ENCODE measurements at places on chromosomes 12 and 14.

GRCh38 chr12:89781156-89781555, 72.5 kb upstream of the ATP2B1 start:
- no peak for DNase-seq

GRCh38 chr12:132664206-132665148, 22.7 kb downstream of the POLE start:
- no peak for DNase-seq

- no peak for DNase-seq
Measured at GRCh38 chr12:64745980-64746379, 13.2 kb downstream of the GNS start.

DNA sequence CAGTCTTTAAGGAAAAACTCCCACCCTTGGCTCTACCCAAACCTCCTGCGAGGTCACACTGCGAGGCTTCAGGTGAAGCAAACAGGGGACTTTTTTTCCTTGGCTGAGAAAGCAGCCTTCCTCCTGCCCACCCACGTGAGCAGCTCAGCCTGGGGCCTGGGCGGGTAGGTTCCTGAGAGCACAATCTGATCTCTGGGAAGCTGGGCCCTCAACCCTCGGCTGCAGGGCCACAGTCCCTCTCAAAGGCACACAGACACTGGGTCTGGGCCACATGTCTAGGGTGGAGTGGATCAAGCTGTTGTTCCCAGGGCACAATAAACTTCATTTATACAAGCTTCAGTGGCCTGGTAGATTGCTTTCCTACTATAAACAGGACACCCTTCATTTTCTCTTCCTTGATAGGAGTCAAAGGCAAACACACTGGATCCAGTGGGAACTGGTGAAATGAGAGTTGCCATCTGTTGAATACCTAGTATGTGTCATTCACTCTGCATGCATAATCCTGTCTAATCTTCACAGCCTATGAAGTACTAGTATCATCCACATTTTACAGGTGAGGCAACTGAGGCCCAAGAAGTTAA, 41.3 kb upstream of the PNMA1 start:
- no peak for DNase-seq

GRCh38 chr12:51970904-51971646, 19.6 kb downstream of the ACVR1B start:
- DNase-seq = no peak

DNA sequence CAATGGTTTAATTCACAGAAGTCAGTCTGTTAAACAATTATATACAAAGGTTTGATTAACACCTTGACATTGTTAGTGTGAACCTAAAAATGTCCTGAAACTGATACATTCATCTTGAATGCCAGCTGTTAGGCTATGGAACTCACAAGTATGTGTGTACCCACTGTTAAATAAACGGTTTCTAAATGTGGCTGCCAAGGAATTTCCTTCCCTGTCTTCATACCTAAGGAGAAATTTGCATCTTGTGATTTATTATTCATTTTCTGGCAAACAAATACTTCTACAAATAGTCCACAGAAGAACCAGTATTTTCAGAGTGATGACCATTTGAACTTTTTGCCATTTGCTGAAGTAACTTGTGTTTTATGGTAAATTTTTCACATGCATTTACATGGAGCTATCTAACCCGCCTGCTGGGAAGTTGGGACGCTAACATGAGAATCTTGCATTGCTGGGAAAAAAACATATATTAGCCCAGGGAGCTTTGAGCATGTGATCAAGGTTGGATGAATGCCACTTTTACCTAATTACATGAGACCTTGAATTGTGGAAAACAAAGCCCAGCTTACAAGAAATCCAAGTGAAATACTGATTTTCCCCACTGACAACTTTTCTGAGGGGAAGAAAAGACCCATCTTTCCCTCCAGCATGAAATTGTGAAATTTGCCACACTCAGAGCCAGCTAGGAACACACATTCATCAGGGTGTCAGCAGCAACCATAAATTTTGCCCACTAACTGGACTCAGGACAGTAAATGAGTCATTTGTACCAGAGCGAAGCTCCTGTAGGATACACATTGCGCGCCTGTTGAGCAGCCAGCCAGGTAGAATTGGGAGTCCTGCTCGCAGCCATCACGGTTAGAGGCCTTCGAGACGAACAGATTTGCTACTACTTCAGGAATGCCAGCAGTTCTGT, 118.0 kb downstream of the KICS2 start:
- DNase-seq = no peak

DNA sequence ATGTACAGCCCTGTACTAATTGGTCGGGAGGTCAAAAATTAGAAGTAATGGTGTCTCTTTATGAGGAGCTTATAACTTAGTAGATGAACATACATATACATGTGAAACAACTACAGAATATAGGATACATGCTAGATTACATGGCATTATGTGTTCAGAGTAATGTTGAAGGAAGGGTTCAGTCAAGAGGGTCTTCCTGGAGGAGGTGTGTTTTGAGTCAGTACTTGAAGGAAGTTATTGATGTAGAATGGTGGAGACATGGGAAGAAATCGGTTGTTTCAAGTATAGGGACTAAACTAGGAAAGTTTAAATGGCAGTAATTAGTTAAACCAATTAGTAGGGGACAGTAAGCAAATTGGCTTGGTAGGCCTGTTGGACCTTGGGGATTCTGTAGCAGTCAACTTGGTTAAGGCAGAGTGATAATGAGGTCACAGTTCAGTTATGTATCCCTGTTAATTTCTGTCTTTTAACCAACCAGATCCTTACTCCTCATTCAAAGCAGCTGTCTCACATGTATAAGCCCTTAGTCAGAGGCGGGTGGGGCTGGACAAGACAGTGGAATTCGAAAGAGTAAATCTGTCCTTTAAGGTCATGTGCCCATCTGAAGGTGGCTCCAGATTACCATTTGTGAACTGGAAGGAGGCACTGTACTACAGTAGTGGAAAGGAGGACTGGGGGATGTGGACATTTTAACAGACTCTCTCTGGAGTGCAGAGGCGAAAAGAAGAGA, 3.5 kb upstream of the ANKRD52 start:
- DNase-seq = no peak

DNA sequence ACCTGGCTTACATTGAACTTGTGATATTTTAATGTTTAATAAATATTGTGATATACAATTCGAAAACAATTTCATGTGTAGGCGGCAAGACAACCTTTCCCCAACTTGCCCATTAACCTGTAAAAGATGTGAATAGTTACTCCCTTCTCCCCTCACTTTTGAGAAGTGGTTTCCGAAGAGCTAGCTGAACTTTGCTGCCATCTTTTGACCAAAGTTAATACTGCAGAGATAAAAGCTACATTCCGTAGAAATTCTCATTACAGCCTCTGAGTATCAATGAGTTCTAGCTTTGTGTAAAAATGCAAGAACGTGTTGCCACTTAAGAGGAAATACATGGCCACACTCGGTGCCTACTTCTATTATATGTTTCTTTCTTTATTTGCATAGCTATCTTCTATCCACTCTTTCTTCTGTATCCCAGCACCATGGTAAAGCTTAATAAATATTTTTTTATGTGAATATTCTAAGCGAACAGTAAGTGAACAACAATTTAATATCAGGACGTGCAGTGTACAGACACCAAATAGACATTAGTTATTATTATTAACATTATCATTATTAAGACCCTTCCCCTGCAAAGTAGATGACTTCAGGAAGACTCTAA, 105.1 kb upstream of the TMEM260 start:
- no peak for DNase-seq

DNA sequence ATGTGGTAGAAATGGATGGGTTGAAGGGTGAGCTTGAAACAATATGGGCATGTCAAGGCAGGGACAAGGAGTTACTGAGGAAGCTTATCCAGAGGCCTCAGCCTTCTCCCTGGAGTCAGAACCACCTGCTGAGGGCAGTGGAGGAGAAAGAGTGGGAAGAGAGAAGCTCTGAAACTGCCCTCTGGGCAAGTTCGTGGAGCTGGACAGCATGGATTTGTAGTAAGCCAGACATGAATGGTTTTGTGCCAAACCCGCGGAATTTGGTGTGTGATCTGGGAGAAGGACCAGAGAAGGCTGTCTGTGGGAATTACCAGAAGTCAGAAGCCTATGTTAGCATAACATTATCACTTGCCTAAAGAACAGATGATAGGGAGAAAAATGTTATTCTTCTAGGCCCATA, 164.8 kb downstream of the SLC41A2 start:
- DNase-seq = no peak

DNA sequence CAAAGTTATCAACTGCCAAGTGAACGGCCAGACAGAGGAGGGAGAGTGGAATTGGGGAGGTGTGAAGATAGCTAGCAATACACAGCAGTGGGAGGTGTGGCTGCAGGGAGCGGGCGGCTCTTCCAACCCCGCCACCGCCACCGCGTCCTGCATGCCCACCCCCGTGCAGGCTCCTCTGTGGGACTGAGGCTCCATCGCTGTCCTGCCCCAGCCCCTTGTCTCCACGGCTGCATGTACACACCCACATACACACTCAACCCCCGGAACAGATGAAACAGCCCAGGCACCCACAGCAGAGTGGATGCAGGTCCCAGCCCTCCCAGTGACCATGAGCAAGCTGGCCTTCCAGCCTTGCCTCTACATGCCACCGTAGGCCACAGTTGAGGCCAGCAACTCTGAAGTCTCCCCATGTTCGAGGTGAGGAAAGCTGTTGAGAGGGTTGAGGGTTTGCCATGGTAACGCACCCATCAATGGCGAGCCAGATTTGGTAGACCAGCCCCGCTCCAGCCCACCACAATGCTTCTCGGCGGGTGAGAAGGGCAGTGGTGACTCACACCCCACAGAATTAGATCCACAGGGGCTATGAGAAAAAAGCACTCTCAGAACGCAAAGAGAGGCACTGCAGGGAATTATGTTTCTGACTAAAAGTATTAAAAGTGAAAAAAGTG, 39.3 kb downstream of the PITPNM2 start:
- no peak for DNase-seq

- DNase-seq = no peak
Measured at GRCh38 chr12:15000575-15000974, 27.7 kb downstream of the PDE6H start.

- no peak for DNase-seq
Measured at GRCh38 chr14:104155513-104155912, 17.1 kb downstream of the KIF26A start.

DNA sequence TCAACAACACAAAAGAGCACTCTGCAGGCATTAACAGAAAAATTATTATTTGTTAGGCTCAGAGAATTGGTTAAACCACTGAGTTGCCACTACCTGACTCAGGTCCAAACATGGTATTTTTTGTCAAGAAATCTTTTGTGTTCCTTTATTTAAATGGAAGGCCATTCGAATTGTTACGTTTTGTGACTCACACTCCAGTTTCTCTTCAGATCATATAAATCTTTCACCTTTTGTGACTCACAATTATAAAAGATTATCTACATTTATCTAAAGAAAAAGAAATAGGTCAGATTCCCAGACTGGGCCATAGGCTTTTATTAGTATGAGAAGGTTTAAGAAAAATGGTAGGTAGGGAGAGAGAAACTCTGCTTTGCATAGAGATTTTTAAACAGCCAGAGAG, 669.8 kb downstream of the GALC start:
- DNase-seq = no peak

DNA sequence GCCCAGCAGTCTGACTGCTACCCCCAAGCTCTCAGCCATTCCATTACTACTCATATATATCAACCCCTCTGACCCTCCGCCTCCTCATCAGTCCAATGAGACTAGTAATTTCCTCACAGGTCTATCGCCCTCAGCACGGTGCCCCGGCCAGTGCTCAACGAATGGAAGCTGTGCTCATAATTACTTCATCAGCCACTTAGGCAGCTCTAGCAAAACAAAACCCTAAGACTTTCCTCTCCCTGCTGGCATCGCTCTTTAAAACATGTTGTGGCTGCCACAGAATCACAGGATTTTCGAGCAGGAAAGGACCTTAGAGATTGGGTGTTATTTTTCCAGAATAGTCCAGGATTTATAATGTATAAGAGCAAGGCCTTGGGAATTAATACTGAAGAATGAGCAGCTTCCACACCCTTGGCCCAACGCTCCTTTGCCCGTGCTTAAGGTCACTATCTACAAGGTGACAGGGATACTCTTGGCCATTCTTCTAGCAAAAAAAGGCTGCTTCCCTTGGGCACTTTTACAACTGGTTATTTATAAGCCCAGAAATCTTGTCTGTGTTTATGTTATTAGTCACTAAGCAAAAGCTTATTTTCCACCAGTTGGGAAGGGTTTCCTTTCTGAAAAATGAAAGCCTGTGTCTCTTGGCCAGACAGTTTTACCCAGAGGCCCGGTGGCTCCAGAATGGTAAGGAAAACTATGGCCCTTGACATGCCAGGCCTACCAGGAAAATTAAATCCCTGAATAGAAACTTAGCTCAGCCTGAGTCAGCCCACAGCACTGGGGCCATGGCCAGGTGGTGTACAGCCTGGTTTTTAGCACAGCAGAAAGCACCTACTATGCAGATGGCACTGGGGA, 47.9 kb downstream of the NUAK1 start:
- DNase-seq = no peak

DNA sequence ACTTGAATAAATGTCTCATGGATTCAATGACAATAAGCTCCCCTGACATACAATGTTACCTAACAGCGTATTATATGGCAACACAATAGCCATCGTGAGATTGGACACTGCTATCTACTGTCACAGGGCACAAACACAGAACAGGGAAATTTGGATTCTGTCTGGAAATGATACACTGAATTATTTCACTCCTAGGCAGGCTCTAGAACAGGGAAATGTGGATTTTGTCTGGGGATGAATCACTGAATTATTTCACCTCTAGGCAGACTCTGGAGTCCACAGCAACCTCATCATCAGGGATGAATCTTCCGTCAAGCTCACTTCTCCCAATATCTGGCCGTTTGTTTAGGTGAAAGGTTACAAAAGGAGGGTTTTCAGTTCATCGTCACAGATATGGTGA, 288.8 kb downstream of the TMEM132D start:
- DNase-seq = no peak

- DNase-seq = no peak
Measured at GRCh38 chr14:104852280-104852663, 12.8 kb upstream of the CEP170B start.

GRCh38 chr12:100741084-100741711, 53.4 kb upstream of the ANO4 start:
- no peak for DNase-seq

DNA sequence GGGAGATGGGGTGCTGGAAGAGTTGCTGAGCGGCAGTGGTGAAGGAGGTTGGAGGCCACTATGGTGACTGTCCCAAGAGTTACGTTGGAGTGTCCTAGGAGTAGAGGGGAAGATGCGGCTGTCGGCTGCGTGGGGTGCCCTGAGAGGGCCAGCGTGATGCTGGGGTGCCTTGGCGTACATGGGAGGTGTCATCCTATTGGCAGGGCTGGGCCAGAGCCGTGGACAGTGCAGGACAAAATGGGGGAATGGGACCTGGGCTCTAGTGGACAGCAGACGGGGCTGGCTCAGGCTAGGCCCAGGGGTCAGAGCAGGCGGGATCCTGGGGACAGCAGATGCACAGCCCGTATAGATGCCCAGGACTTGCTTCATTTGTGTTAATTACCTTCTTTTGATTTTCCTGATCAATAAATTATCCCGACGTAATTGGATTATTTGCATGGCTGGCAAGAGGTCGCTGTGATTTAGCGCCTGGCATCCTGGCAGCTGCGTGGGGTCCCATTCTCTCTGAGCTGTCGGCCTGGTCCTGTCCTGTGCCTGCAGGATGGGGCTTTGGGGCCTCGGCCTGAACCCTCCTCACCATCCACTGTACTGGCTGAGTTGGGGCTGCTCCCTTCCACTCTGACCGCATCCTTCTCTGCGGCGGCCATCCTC, 203.9 kb upstream of the C14orf180 start:
- DNase-seq = no peak
